ENCODE measurements at places on chromosomes 2 and 18. TPM values are rescaled to one million over a fixed set of nuclear protein-coding genes. Genes with fewer than 3 reads are reported as not detected.

DNA sequence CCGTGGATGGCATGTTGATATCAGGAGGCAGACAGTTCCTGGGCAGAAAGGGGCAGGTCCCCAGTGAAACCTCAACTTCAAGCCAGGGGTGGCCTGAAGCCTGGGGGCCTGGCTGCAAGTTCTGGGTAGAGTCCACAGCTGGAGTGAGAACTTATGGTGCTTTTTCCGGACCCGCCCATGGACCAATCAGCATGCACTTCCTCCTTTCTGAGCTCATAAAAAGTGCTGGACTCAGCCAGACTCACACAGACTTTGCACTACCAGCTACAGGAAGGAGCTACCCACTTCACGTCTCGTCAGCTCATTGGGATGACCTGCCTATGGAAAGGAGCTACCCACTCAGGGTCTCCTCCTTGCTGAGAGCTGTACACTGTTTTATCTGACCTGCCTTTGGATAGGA, 183.1 kb upstream of the MC4R start:
- DNase-seq, result no peak

Gene MPP4
- polyA plus RNA-seq, result 0.23 TPM

Gene BCL2
- polyA plus RNA-seq, result 28.8 TPM

Gene DNAH7
- polyA plus RNA-seq, result 9.4 TPM

All from right renal pelvis (tissue), 4 donors.